ENCODE measurements at places on chromosomes 6 and 20.
A peak's percentile ranks its signal among the peaks of the same experiment; 100 is the strongest.

GRCh38 chr6:52241819-52242218, 2.5 kb downstream of the IL17F start:
- DNase-seq, result no peak

GRCh38 chr6:158653577-158654354, 3.9 kb downstream of the SYTL3 start:
- DNase-seq, result peak; percentile 22

GRCh38 chr6:157273756-157274470, 49.4 kb downstream of the TMEM242 start:
- peak; percentile 28 for DNase-seq

- no peak for DNase-seq
Measured at GRCh38 chr20:12331236-12331635, 413.5 kb downstream of the BTBD3 start.

- DNase-seq, result no peak
Measured at GRCh38 chr6:132131758-132132157, 180.6 kb upstream of the CCN2 start.

GRCh38 chr20:41101660-41102059, 35.7 kb upstream of the PLCG1 start:
- DNase-seq, result no peak

- peak; percentile 15 for DNase-seq
Measured at GRCh38 chr20:539191-539590, 4.4 kb downstream of the CSNK2A1 start.

- DNase-seq, result peak; percentile 92
Measured at GRCh38 chr6:7324520-7324919, 11.5 kb upstream of the SSR1 start.

DNA sequence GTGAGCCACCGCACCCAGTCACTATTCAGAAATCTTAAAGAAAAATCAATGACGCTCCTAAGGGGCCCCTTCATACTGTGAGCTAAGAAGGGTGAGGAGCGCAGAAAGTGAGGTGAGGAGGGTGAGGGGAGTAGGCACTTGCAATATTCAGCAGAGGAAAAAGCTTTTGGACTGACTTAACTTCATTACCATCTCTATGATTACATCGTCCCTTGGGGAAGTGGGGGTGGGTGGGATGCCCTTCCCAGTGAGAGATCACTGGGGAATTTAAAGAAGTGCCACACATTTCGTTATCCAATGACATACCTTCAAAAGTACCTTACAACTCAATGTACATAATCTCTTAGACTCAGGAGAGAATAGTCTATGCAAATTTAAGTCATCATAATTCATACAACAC, 46.5 kb downstream of the SMLR1 start:
- DNase-seq, result no peak

DNA sequence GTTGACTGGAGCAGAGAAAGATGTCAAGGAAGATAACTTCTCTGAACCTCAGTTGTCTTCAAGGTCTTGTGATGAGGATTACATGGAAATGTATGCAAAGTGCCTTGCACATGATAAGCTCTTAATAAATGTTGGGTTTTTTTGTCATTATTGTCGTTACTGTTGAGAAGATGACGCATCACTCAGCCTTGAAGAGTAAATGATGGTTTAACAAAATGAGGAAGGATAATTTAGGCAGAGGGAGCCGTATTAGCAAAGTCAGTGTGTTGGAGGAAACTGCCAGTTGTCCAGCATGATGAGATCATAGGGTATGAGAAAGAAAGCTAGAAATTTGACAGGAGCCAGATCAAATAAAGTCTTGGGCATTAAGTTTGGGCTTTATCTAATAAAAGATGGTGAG, 8.8 kb upstream of the SUPT3H start:
- peak; percentile 38 for DNase-seq

DNA sequence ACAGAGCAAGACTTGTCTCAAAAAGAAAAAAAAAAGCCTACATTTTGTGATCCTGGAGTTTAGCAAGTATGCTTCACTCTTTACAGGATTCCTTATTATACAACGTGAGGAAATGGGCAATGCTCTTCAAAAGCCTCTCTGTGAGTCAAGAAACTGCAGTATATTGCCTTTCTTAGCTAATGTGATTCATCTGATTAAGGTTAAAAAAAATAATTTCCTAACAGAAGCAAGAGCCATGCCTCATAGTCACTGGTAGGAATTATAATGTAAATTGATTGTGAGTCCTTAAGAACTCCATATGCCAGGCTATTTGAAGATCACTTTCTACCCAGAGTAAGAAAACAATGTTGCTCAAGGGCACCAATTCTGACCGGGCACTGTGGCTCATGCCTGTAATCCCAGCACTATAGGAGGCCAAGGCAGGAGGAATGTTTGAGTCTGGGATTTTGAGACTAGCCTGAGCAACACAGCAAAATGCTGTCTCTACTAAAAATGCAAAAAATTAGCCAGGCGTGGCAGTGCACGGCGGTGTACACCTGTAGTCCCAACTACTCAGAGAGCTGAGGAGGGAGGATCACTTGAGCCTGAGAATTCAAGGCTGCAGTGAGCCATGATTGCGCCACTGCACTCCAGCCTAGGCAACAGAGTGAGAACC, 43.3 kb downstream of the SLC26A8 start:
- no peak for DNase-seq

DNA sequence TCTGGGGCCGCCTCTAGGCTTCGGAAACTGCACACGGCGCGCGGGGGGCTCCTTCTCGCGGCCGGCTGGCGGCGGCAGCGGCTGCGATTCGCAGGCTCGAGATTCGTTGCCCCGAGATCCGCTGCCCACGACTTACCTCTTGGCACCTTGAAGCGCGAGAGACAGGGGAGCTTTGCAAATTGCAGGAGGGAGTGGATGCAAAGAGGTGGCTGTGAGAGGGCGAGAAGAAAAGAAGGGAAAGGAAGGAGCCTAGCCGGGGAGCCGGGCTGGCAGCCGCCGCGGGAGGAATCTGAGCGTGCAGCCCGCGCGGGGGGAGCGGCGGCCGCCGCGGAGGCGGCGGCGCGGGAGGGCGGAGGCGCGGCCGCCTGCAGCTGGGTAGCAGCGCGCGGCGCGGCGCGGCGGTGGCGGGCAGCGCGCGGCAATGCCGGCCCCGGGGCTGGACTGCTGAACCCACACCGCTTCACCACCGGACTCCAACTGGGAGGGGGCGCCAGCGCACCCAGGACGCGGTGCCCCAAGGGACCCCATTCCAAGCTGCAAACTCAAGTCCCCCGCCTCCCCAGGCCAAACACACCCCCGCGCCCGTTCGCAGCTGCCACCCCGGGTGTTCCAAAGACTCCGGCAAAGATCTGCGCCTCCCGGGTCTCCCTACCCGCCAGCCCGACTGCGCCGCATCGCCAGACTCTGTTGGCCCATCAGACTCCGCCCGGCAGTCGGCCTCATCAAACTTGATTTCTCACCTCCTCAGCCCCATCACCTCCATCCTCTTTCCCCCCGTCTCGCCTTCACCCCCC, 44.2 kb upstream of the SUPT3H start:
- peak; percentile 54 for DNase-seq

DNA sequence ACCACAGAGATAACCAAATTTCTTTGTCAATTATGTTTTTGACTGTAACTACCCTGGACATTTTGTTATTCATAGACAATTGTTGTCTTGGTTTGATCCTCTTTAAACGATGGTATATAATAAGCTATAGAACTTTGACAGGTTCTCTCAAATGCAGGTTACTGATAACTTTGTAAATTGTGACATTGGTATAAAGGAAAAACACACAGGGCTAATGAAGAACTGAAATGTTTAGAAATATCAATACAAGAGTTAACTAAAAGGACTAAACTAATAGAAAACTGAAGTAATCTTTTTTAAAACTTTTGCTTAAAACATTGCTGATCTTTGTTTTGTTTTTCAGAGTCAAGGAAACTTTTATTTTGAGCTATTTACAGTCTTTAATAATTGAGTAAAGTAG, 124.8 kb downstream of the TPBG start:
- DNase-seq, result no peak

- no peak for DNase-seq
Measured at GRCh38 chr6:167558246-167559177, 233.6 kb downstream of the TTLL2 start.

DNA sequence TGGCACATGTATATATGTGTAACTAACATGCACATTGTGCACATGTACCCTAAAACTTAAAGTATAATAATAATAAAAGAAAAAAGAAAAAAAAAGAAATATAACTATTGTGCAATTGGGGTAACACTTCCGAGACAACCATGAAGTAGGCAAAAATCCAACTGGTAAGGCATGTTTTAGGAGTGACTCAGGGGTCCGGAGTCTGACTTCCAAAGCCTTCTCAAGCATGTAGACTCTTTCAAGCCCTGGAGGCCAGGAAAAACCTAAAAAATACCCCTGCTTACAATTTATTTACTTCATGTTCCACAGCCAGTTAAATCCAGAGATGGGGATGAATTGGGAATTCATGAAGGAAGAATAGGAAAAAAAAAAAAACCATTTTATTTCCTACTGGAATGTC, 161.3 kb upstream of the PHACTR1 start:
- no peak for DNase-seq

DNA sequence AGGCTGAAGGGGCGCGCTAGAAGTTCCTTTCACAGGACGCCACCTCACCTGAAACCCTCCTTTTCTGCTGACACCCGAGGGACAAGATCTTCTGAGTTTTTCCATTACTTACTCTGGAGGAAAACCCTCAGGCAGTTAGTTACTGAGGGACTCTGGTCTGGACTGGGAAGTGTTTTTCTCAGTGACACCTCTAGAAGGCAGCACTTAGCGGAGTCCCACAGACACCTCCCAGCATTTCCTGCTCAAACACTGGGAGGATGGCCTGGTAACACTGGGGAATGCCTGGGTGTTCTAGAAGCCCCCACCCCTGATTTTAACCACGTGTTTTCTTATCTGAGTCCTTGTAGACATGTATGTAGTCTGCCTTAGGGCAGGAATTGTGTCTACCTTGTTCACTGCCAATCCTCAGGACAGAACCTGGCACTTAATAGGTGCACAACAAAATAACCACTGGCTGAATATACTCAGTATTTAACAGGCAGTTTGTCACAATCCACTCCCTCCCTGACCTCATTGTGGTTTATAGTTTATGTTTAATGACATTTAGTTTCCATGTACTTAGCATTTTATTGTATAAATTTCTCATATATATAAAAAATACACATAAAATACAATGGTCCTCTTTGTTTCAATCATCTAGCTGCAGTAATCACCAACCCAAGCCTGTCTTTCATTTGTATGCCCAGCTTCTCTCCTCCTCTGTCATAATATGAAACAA, 4.8 kb downstream of the GSTA3 start:
- no peak for DNase-seq

GRCh38 chr6:2763345-2763841, 1.8 kb upstream of the WRNIP1 start:
- no peak for DNase-seq

- no peak for DNase-seq
Measured at GRCh38 chr6:71457929-71458328, 169.3 kb downstream of the OGFRL1 start.

- DNase-seq, result no peak
Measured at GRCh38 chr20:1499528-1500420, 8.6 kb upstream of the SIRPB2 start.

- no peak for DNase-seq
Measured at GRCh38 chr20:61874421-61875068, 191.1 kb downstream of the TAF4 start.

DNA sequence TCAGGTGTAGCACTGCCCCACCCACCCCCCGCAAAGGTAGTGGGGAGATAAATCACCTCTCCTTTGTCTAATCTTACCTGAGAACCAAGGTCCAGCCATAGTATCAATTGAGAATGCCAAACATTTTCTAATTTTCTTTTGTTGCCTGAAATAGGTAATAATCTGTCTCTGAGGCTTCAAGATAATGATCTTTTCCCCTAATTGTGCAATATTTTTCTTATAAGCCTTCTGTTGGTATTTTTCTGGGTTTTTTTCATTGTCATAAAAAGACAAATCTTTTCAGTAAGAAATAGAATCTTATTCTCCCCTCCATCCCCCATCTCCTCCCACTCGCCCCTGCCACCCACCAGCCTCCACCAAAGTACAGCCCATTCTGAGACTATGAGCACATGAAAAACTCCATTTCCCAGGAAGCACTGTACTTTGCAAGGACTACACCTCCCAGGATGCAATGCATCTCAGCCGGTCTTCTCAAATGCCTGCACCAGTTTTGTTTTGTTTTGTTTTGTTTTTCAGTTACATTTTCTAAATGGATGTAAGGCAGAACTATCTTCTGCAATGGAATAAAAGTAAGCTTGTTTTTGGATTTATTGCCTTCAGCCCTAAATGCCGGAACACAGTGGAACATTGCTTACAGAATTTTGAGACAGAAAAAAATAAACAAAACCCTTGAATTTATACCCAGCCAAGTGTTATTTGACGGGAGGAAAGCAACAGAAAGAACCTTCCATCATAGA, 268.0 kb downstream of the TFAP2A start:
- no peak for DNase-seq

DNA sequence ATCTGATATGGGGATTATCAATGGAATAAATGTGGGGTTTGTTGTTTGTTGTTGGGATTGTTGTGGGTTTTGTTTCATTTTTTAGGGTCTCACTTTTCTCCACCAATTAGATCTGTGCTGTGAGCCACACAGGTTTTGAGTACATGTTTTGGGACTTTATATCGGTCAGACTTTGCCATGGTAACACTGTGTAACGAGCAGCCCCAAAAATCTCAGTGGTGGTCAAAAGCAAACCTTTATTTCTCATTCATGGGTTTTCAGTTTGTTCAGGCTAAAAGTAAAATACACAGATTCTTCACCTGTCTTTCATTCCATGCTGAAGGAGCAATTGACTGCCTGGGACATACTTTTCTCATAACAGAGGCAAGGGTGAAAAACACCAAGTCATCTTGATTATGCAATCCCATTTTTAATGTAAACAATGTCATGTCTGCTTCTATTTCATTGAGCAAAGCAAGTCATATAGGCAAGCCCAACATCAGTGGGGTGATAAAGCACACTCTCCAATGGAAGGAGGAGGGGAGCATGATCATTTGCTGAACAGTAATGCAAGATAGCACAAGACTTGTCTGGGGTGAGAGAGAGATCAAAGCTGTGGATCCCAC, 101.1 kb upstream of the PLCB4 start:
- no peak for DNase-seq

Measured in AML-193 (cell line).